ENCODE measurements at places on chromosomes 2 and 18.

GRCh38 chr18:23593720-23594119, 7.4 kb upstream of the NPC1 start:
- DNase-seq, result no peak

DNA sequence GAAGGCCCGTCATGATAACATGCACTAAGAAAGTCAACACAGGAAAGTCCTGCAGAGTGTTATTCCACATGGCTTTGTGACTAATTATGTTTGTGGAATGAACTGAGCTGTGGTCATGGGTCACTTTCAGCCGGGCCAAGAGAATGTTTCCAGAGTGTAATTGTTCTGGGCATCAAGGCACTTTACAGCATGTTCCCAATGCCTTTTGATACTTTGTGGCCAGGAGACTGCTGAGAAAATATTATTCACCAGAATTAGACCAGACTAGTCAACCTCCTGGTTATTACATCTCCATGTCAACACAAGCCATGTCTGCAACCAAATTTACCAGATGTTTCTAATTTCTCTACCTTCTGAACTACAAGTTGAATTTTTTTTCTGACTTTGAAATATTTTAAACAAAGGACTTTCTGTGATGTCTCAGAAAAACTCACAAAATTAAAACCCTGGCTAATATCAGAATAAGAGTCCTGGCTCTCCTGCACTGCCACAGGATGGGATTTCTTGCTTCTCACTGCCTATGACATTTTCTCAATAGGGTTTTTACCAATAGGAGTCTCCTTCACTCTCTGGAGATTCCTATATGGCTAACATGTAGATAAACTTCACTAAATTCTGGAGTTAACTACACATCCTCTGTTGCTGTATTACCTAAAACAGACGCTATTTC, 90.6 kb upstream of the WDR75 start:
- no peak for DNase-seq

DNA sequence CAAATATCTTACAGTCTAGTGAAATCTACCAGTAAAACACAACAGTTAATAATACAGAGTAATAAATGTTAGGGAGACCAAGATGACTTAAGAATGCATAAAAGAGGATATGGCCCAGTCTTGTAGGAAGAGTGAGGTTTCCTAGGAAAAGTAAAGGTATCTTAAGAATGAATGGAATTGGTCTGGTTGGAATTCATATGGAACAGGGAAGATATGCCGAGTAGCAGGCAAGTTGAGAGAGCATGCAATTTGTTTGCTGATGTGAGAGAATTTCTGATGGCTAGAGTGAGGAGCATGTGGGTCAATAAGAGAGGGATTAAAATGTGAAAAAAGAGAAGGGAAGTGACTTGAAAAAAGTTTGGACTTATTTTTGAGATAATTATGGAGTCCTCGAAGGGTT, 512.9 kb upstream of the ZEB2 start:
- no peak for DNase-seq

DNA sequence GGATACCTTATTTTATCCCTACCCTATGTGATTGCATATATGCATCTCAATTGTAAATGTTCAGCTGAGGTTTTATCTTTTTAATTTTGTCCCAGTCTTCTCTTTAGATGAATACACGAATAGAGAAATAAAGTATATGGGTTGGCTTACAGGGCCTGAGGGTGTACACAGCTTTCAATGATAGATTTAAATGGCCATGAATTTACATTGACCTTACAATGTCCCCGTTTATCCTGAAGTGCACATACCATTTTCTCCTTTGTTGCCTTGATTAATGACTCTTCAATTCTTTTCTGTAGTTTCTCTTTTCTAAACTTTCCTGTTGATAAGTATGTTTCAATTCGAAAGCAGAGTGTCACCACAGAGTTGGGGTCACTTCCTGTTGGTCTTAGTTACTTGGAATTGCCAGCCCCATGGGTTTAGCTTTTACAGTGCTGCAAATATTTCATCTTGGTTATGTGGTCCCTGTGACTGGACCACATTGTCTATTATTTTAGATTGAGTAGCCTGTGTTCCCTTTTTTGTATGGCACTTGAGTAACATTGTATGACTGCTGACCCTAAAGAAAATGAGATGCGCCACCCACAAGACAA, 1616.3 kb upstream of the ACVR2A start:
- DNase-seq, result no peak

DNA sequence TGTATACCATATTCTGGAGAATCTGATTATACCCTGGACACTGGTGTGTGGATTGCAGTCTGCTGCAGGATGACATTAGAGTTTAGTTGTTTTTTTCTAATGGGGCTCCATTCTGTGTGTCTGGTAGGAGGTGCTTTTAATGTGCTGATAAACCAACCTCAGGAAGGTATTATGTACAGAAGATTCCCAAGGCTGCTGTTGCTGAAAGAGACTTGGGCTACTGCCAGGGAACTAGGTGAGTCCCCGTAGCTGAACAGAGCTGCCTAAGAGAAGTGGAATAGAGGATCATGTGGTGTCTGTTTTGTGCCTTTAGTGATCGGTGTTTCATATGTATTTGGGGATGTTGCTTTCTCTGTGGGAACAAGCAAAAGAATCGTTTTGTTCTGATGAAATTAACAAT, 16.5 kb downstream of the SPATA3 start:
- DNase-seq, result no peak

DNA sequence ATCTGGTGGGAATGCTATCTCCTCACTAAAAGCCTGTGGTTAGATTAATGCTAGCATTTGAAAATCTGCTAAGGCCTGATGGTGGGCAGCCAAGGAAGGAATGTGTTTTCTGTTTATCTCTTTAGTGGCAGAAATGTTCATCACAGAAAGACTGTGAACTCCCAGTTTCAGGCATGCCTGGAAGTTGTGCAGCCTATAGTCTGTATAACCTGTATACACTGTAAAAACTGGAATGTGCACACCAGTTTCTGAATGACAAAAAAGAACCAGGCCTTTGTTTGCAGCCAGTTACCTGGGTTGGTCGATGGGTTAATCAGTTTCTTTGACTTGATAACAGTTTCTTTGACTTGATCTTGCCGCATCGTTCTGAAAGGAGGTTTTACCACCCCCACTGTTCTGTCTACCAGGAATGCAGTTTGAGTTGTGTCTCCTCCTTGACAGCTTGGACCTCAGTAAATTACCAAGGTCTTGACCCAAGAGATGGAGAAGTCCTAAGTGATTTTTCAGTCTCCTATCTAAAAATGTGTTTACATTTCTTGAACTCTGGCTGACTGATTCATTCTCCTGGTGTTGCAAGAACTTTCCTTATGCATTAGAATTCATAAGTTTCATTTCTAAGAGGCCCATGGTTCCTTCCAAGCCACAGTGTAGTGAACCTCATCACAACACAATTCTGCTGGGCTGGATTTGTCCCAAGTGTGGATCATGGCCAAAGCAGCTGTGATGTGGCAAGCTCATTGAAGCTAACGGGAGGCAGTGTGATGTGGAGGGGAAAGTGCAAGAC, 62.2 kb downstream of the KIAA2012 start:
- DNase-seq, result no peak

- no peak for DNase-seq
Observed at GRCh38 chr2:235868645-235869044, 299.5 kb downstream of the GBX2 start.

- no peak for DNase-seq
Observed at GRCh38 chr2:50831676-50832075, 200.3 kb downstream of the NRXN1 start.

DNA sequence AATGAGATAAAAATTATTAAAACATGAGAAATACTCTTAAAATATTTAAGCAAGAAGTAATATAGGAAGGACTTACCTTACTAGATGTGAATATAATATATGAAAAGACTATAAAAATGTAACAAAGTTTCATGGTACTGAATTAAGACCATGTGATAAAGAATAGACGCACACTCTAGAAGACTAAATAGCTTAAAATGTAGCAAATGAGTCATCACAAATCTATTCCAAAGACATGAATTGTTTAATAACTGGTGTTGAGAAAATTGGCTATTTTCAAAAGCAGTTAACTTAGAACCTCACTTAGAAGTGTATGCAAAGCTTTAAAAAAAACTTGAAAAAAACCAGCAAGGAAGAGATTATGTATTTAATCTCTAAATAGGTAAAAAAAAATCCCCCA, 64.1 kb downstream of the POLE4 start:
- DNase-seq, result no peak

- DNase-seq, result no peak
Observed at GRCh38 chr2:197464175-197464574, 10.8 kb downstream of the COQ10B start.

DNA sequence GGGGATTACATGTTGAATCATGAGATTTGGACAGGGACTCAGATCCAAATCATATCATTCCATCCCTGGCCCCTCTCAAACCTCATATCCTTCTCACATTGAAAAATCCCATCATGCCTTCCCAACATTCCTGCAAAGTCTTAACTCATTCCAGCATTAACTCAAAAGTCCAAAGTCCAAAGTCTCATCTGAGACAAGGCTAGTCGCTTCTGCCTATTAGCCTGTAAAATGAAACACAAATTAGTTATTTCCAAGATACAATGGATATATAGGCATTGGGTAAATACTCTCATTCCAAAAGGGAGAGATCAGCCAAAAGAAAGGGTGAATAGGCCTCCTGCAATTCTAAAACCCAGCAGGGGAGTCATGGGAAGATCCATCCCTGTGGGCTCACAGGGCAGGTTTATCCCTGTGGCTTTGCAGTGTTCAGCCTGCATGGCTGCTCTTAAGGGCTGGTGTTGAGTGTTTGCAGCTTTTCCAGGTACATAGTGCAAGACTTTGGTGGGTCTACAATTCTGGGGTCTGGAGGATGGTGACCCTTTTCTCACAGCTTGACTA, 21.2 kb upstream of the SLC14A1 start:
- no peak for DNase-seq

GRCh38 chr2:189367343-189367742, 73.9 kb upstream of the WDR75 start:
- no peak for DNase-seq

GRCh38 chr2:145290986-145291385, 771.1 kb upstream of the ZEB2 start:
- DNase-seq, result no peak

GRCh38 chr2:144374163-144374661, 145.7 kb downstream of the ZEB2 start:
- DNase-seq, result no peak
